ENCODE measurements at places on chromosomes 16 and 17. TPM values are rescaled to one million over a fixed set of nuclear protein-coding genes. Genes with fewer than 3 reads are reported as not detected.

AOC3 gene
- 1.4 TPM for total RNA-seq

RCVRN gene
- not detected for total RNA-seq

PTGES3L gene
- total RNA-seq: 0.73 TPM

SOX9 gene
- total RNA-seq: 6.6 TPM

KRTAP3-1 gene
- not detected for total RNA-seq

TMEM97 gene
- total RNA-seq: 40.7 TPM

PIPOX gene
- 0.21 TPM for total RNA-seq

SYCE1L gene
- total RNA-seq: 4.8 TPM

CHST6 gene
- total RNA-seq: 0.34 TPM

TBX4 gene
- 0.19 TPM for total RNA-seq

HSD3B7 gene
- total RNA-seq: 14.2 TPM

TP53TG3 gene
- total RNA-seq: 0.61 TPM
